ENCODE measurements at places on chromosomes 3 and 15.

DNA sequence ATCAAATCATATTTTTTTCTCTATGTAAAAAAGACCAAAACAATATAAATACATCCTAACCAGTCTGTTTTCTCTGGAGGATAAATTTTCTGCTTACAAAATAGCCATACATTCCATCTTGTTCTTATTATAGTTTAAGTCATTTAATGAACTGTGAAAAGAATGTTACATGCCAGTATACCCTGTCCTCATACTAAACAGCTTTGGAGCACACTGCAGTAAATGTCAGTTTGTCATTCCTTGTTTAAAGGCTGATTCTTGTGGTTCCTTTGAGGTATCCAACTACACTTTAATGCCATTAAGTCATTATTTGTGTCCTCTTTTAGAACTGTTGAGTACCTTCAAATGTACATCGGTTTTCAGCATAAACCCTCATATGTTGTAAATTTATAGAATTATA is 52.7 kb upstream of the DCBLD2 start:
- DNase-seq: no peak

DNA sequence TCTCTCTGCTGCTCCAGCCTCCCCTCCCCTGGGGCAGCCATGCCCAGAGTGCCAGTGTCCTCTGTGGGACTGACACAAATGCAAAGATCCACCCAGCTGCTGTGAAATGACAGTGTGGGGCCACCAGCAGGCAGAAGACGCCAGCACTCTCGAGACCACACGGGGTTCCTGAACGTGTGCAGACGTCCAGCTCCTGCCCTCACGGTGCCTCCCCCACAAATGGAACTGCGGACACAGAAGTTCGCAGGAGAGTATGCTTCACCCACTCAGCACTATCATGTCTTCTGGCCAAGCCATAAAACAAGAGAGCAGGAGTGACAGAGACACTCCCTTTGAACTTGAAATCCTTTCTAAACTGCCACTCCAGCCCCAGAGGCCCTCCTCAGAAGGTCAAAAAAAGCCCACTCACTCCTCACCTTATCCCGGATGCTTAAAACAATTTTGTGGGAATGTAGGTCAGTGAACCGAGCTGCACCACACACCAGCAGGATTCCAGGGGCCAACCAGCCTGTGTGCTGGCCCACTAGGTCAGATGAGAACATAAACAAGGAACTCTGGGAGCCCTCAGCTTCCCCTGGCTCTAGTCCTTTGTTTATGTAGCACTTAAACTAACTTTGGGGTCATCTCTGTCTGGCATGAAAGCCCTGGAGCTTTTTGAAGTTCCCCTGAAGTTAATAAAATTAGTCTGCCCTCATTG is 112.6 kb downstream of the DNAJB8 start:
- no peak for DNase-seq

- no peak for DNase-seq
Measured at GRCh38 chr3:186283096-186283495, 78.9 kb downstream of the DGKG start.

DNA sequence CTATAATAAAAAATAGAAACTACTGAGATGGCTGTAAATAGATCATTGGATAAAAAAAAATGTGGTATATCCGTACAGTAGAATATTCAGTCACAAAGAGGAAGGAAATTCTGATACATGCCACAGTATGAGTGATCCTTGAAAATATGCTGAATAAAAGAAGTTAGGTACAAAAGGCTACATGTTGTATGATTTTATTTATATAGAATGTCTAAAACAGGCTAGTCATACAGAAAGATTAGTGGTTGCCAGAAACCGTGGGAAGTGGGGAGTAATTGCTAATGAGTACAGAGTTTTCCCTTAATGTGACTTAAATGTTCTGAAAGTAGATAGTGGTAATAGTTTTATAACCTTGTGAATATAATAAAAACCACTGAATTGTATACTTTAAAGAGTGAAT is 24.9 kb upstream of the FAH start:
- DNase-seq: no peak

GRCh38 chr15:59828263-59828662 is 139.1 kb upstream of the BNIP2 start:
- no peak for DNase-seq

DNA sequence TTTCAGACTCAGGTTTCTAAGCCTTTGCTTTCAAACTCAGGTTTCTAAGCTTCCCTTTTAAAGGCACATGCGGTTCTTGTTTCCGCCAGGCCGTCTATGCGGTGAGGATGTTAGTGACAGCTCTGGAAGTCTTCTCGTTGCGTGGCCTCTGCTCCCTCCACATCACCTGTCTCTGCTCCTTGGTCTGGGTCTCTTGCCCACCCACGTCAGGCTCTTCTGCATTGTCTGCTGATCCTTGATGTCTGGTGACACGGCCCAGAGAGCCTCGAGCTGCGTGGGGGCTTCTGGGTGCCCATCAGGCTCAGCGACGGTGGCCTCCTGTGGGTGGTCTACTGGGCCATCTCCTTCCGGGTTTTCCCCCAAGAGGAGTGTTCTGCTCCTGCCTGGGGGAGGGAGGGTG is 30.5 kb downstream of the KLF13 start:
- no peak for DNase-seq

- DNase-seq: no peak
Measured at GRCh38 chr3:172601066-172601832, 78.0 kb upstream of the TNFSF10 start.

- no peak for DNase-seq
Measured at GRCh38 chr15:90876046-90876445, 7.7 kb downstream of the FURIN start.

- no peak for DNase-seq
Measured at GRCh38 chr15:25849157-25849921, 13.8 kb downstream of the ATP10A start.

- no peak for DNase-seq
Measured at GRCh38 chr15:35439291-35439690, 106.7 kb downstream of the DPH6 start.

GRCh38 chr15:70323111-70323851 is 225.6 kb upstream of the TLE3 start:
- DNase-seq: peak; percentile 69

GRCh38 chr15:44102675-44103254 is 92.3 kb downstream of the FRMD5 start:
- no peak for DNase-seq

- peak; percentile 75 for DNase-seq
Measured at GRCh38 chr3:146160321-146160963, 542 bp downstream of the PLOD2 start.

GRCh38 chr15:36885771-36886170 is 214.6 kb downstream of the MEIS2 start:
- DNase-seq: no peak

GRCh38 chr15:78909791-78910228 is 35.0 kb downstream of the CTSH start:
- no peak for DNase-seq

DNA sequence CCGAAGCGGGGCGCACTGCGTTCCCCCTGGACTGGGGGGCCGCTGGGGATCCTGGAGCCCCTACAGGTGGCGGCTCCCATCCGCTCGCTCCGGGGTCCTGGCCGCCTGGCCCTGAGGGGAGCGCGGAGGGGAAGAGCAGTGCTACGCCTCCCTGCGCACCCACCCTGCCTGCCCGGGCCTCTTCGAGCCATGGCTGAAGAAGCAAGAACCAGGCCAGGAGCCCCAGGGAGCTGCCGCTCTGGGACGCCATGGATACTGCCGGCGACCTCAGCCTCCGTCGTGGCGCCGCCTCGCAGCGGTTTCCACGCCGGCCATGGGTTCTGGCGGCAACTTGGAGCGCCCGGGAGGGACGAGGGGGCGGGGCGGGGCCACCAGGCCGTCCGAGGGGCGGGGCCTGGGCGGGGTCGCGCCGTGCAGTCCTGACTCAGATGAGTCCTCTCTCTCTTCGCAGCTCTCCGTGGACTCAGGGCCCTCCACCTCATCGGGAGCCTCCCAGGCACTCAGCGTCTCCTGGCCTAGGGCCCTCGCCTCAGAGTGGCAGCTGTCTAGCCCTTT is 50.9 kb downstream of the MYL3 start:
- DNase-seq: peak; percentile 80

DNA sequence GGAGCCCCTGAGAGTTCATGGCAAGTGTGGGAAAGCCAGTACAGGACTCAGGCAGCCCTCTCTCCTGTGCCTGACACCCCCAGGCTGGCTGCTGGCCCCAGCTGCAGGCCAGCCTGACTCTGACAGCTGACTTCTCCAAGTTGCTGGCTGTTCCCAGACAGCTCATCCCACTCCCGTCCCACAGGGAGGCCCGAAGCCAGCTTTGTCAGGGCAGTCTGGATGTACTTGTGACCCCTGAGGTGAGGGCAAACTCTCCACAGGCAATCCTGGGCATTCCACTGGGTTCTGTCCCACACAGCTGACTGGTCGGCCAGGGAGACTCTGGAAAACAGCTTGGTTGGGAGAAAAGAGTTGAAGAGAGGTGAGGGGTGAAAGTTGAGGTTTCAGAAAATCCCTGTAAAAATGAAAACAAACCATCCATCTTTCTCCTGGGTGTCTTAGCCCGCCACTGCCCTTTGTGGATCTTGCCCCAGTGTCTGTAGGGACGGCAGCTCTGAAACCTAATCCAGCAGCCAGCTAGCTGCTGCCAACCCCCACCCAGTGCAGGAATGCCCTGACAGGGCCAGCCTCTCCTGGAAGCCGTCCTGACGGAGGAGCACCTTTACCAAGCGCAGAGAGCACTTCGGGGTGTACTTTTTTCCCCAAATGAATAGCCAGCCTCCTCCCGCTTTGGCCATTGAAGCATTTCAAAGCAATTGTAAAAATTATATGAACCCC is 87.9 kb downstream of the DNAJB8 start:
- DNase-seq: no peak

DNA sequence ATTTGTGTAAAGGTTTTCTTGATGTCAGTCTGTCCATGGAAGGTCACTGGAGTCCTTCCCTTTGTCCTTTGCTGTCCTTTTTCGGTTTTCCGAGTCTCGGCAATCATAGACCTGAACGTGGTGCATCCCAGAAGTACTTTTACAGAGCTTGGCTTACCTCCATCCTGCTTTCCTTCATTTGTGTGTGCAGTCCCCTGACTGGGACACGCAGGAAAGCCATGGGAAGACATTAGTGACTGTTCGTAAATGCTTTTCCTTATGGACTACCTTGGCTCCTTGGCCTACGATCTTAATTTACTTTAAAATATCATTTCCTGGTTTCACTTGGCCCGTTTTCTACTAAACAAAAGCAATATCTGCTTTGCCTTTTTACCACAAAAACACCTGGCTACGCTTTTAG is 328.4 kb upstream of the RARB start:
- no peak for DNase-seq

- DNase-seq: no peak
Measured at GRCh38 chr3:159838938-159839337, 149.7 kb upstream of the IL12A start.

DNA sequence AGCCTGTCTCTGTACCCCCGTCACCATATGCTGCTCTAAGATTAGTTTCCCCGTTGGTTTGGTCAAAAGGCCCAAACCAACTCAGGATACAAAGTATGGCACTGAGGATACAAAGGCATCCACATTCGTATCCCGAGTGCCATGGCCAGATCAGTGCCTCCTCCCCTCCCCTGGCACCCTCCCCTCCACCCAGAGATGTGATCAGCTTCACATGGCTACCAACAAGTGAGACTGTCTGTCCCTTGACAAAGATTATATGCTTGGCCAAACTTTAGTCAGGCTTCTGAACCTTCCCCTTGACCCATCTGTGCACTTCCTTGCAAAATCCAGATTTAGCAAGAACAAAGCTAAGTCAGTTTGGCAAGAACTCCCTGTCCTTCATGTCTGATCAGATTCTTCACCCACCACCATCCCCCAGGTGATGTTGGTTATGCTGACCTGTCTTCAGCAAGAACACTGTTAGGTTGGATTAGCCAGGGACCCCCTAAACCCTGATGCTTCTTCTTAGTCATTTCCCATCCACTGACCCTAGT is 61.7 kb downstream of the KLF15 start:
- no peak for DNase-seq

DNA sequence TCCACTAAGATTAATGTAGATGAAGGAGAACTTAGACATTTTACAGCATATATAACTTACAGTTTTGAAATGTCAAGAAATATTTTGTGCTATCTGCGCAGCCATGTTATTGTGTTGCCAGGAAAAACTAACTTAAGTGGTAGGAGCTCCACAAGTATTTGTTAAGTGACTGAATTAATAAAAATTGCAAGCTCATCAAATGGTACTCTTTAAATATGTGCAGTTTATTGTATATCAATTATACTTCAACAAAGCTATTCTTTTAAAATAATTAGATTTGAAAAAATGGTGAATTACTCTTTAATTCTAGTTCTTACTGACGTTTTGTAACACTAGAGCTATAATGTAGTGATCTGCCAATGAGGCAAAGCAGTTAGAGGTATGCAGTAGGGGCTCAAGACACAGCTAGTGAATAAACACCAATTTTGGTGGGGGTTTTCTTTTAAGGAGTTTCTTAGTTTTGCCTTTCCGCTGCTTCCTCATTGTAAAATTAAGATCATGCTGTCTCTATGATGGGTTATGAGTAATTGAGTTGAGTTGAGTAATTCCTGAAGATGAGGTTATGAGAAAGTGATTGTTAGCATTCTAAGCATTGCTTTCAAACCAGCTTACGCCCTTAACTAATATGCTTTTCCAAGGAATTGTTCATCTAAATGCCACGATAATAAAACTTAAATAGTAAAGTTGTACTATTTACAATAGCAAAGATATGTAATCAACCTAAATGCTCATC is 10.9 kb upstream of the LXN start:
- no peak for DNase-seq

DNA sequence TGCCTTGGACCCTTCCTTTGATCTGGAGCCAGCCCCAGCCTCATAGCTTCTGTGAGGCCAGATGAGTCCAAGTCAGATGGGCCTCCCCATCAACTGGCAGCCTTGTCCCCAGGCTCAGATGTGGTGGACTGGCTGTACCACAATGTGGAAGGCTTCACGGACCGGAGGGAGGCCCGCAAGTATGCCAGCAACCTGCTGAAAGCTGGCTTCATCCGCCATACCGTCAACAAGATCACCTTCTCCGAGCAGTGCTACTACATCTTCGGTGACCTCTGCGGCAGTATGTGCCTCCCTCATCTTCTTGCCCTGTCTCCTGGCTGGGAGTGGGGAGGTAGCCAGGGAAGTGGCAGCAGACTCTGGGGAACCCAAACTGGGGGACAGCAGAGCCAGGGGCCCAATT is 6.9 kb upstream of the AP2M1 start:
- no peak for DNase-seq

DNA sequence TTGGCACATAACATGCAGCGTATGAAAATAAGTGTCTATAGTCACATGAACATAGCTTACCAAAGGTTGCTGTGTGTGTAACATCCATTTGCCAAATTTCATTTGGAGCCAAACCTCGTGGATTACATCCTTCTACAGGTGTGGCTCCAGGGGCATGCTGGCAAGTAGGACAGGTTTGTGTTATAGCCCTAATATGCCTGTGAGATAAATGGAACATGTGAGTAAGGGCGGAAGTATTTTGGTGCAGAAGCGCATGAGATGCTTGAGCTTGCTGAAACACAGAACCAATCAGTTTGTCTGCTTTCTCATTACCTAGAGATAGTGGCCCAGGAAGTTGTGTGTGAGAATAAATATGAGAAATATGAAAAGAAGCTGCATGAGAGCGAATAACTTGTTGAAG is 21.8 kb upstream of the XCR1 start:
- DNase-seq: no peak

- no peak for DNase-seq
Measured at GRCh38 chr15:62931650-62932049, 110.9 kb upstream of the TPM1 start.

Data from type B pancreatic cell (in vitro differentiated cells).